Mesendoderm (in vitro differentiated cells): ENCODE measurements at places on chromosomes 6 and 20.

DNA sequence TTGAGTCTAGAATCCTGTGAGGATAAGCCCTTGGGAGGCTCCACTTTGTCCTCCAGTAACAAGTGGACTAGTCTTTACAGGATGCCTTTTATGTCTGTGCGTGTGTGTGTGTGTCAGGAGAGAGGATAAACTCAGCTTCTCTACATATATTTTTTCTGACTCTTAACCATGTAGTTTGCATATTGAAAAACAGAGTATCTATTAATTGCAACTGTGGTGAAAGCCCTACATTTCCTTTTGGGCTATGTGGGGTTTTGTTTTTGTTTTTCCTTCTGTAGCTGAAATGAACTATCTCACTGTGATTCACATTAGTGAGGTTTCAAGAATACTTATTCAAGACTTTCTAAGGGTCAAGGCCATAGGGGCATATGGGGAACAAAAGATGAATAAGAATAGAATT, 17.7 kb downstream of the TPBG start:
- DNase-seq = no peak

GRCh38 chr6:88380083-88380482, 213.9 kb upstream of the CNR1 start:
- DNase-seq = no peak

GRCh38 chr20:62832951-62833391, 16.1 kb downstream of the COL9A3 start:
- no peak for DNase-seq

- no peak for DNase-seq
These were observed 84.4 kb downstream of the SAMD3 start for GRCh38 chr6:130138116-130138908.

DNA sequence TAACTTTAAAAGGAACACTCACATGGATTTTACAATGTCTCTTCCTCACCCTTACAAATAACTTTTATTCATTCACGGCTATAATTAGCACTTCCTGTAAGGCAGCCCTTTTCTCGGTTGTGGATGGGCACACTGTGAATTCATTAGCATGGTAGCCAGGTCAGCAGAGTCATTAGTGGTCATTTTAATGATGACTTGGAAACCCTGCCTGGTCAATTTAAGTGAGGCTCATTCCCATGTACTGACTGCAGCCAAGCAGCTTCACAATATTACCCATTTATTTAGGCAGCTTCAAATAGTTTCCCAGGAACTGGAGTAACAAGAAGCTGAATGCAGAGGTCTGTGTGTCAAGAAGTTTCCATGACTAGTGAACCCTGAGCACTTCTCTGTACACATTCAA, 248.8 kb downstream of the KHDC1L start:
- DNase-seq = no peak

- no peak for DNase-seq
These were observed 398.9 kb upstream of the SULF2 start for GRCh38 chr20:48184229-48184628.

- DNase-seq = no peak
These were observed 255.8 kb downstream of the HDGFL1 start for GRCh38 chr6:22825210-22825609.

DNA sequence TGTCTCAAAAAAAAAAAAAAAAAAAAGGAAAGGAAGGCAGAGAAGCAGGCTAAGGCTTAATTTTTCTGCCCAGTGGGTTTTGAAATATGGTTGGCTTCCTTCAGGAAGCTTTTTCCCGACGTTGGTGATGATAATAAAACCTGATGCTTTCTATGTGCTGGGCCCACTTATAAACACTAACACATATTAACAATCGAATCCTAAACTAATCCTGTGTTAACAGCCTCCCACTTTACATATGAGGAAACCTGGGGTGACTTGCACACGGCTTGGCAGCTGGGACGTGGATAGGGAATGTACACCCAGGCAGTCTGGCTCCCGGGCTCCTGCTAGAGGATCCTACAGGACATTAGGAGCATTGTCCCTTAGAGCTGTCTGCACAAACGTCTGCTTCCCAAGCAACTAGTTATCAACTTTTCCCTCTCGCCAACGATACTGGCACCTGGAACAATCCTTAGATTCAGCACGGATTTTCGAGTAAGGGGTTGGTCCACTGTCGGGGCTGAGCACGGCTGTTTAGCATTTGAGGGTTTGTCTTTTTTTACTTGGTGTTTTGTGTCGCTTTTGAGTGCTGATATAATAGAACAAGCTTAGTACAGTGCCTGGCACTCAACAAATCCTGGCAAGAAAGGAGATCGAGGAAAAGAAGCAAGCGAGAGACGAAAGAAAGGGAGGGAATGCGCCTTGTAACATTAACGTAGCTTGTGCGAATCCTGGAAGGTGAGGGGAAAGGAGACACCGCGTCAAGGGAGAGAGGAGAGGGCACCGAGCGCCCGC, 622 bp upstream of the KIZ start:
- peak; percentile 65 for DNase-seq

DNA sequence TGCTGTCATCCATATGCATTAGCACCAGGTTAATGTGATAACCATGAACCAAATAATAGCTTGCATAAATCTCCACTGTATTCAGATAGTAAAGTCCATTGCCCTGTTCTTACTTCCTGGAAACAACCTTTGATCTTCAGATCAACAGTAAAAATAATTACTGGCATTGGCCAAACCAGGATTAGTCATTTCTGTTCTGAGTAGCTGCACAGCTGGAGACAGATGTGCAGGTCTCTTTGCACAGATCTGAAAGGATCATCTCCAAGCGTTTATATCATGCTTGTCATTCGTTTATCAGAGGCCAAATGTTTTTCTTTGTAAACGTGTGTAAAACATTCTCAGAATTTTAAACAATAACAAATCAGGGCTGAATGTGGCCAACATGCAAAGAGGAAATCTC, 134.4 kb upstream of the HMGCLL1 start:
- no peak for DNase-seq

GRCh38 chr20:38450412-38450975, 15.4 kb upstream of the SNHG17 start:
- DNase-seq = peak; percentile 66

GRCh38 chr6:53741034-53741823, 53.6 kb upstream of the LRRC1 start:
- DNase-seq = peak; percentile 32

DNA sequence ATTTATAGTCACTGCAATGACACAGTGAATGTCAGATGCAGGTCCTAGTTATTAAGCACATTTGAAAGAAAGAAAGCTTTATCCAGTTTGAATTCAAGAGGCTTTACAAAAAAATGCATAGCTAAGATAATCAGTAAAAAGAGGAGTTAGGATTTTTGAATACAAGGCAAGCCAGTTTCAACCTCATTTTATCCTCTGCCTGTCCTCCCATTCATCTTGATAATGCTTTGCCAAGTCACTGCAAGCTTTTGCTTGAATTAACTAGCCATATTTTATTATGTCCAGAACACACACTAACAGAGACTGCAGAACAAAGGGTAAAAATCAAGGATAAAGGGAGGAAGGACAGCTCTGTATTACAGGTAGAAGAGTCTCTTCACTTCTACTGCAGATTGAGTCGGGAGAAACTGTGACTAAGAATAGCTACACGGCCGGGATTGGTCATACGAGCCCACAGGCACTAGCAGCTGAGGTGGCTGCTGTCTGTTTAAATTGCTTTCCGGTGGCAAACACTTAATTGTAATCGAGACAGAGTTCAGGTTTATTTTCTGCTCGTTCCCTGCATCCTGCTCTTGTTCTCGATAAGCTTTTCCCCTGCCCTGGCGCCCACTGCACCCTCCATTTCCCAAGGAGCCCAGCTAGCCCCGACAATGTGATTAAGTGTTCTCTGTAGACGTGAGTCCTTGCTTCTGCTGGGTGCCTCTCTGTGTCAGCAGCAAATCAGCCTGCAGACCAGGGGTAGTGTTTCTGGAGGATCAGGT, 30.5 kb upstream of the AKAP12 start:
- no peak for DNase-seq

DNA sequence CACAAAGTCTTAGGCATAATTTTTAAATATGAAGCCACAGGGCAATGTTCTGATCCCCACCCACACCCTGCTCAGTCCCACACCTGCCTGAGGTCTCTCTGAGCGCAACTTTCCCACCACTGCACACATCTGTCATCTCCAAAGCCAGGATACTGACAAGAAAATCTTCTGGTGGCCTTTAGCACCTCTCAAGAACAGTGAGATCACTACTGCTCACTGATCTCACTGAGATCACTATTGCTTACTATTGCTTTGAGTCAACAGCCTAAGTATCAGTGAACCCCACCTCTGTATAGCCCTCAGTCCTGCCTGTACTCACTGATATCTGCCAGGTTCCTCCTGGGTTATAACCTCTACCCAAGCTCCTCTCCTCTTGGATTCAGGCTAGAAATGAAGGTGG, 6.4 kb downstream of the TNFRSF21 start:
- DNase-seq = no peak

DNA sequence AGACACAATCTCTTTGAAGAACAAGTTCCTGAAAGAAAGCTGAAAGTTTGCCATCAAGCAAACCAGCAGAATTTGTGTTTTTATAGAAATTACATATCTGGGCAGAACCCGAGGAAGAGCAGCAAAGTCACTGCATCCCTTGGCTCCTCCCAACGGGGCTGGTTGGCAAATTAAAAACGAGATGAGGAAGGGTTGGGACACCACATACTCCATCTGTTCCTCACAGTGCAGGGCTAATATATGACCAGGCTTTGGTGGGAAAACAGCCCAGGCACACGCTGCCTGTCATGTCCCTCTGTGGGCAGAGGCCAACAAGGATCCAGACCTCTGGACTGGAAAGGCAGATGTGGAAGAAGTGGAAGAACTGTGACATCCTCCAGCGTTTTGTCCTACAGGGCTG, 607.3 kb downstream of the CDH26 start:
- no peak for DNase-seq

GRCh38 chr6:113859349-113860180, 2.4 kb downstream of the MARCKS start:
- peak; percentile 60 for DNase-seq

DNA sequence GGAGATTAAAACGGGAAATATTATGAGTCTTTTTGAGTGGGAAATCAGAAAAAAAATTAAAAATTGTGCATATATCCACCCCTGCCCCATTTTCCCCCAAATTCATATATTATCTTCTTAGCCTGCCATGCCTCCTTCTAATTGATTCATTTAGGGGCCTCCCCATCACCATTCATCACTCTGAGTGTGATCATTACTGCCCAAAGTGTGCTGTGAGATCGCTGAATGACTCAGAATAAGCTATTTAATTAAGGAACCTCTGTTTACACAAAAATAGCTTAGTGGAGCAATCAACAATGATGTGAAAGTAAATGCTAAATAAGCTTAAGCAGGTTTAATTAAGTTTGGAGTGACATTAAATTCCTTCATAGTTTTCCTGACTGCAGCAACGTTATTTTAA, 645.5 kb downstream of the GRIK2 start:
- no peak for DNase-seq

DNA sequence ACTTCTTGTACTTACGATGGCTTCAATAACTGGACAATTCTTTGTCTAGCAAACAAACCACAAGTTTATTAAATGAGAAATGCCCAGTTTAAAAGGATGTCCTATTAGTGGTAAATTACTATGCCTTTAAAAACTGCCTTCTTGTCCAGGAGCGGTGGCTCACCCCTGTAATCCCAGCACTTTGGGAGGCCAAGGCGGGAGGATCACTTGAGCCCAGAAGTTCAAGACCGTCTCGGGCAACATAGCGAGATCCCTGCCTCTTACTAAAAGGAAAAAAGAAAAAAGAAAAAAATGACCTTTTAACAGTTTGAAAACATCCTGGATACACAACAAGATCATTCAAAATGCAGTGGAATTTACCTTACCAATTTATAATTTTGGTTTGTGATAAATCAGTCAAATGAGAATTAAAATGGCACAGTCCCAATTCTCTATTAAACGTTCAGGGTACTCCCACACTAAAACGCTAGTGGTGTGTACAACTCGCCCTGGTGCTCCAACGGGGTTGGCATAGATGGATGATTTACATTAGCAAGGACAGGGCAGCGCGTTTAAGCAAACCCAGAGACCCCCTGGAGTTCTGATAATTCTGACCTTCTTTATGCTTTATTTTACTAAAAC, 2.3 kb downstream of the ZBTB2 start:
- no peak for DNase-seq

GRCh38 chr6:103838457-103838856, 1021.3 kb downstream of the HACE1 start:
- no peak for DNase-seq

GRCh38 chr20:62979310-62979709, 26.8 kb downstream of the SLC17A9 start:
- DNase-seq = no peak

- DNase-seq = no peak
These were observed 58.5 kb upstream of the BEND3 start for GRCh38 chr6:107173779-107174178.

DNA sequence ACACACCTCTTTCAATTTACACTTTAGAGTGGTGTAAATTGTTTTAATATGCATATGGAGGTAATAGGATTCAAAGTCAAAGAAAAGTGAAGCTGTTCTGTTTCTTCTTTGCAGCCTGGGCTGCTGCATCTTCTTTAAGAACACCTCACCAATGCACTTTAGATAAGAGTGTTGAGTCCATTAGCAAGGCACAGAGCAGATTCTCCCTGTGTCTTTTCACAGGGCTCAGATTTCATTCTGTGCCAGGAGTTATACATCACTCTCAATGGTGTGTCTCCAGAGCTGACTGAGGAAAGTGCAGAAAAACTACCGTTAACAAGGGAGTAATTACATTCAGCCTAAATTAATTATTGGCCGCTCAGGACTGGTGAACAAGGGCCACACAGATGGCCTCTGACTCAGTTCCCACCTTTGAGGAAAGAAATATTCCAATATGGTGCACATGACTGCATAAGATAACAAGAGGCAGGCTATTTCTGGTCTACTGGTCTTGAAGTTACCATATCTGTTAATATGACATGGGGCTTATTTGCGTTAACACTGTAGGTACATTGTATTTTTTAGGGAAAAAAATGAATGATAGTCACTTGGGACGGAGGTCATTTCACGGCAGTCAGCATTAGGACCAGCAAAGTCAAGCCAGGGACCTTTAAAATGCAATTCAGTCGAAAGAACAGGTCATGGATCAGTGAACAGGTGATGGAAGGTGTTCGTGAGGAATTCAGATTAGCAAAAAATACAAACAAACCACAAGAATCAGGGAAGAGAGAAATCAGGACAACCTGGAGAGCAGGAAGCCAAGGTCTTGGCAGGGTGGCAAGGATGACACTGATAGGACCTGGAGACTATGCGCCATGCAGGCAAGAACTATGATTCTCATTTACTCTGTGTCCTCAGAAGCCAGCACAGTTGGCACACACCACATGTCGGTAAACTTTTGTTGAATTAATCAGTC, 203.7 kb downstream of the TBX18 start:
- peak; percentile 57 for DNase-seq

- DNase-seq = peak; percentile 68
These were observed 7.7 kb upstream of the AIF1 start for GRCh38 chr6:31607317-31607716.

DNA sequence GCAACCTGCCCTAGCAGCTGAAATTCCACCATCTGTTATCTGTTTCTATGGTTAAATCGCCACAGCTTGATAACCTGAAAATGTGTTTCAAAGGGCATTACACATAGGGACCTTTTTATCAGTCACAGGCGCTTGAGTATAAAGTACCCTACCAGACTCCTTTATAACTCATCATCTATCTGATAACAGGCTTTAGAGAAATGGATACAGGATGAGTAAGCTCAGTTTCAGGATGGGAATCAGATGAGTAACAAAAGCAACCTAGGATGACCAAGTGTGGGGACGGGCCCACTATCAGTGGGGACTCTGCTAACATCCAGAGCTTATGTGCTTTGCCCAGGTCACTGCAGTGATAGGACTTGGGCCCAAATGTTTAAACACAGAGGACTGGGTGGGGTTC, 75.6 kb downstream of the PRND start:
- no peak for DNase-seq

- no peak for DNase-seq
These were observed 75.9 kb downstream of the GFOD1 start for GRCh38 chr6:13411484-13411883.
